ENCODE measurements at places on chromosomes 12 and 14.

DNA sequence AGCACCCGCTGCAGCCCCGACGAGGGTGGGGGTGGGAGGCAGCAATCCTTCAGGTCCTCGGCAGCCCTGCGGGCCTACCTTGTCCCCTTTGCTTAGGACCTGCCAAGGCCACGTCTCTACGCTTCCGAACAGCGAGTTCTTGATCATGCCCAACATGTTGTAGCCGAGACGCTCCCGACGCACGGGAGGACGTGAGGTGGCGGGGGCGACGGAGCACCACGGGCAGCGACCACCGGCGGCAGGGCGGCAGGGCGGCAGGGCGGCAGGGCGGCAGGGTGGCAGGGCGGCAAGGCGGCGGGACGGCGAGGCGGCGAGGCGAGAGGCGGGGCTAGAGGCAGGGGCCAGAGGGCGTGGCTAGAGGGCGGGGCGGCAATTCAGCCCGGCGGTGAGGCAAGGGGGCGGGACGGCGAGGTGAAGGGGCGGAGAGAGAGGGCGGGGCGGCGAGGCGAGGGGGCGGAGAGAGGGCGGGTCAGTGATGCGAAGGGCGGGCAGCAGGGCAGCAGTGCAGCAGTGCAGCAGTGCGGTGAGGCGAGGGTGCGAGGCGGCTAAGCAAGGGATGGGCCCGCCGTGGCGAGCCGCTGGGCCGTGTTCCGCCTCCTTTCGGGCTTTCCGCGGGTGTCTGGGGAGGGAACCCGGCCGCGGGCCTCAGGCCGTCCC lies at the start of gene HEBP1:
Gene HEBP1, minus strand, starts transcription at position 307 of the 657 bp plus-strand sequence. Its CDS starts 151 bp downstream, at position 156.
- DNase-seq, result peak; percentile 91

- DNase-seq, result no peak
Observed at GRCh38 chr12:45418520-45418919, 202.6 kb downstream of the ANO6 start.

DNA sequence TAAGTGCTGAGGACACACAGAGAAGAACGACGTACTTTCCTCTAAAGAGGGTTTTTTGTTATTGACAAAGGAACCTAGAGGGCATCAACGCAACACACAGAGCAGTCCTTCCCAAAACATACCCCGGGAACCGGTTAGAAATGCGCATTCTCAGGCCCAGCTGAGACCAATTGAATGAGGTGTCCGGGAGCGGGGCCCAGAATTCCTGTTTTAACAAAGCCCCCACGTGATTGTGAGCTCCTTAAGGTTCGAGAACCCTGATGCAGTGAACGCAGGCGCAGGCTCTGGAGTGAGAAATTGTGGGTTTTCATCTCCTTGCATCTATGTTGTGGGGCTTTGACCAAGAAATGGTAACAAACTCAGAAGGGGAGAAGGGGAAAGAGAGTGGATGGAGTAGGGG lies 51.0 kb upstream of the TBX3 start:
- DNase-seq, result no peak

DNA sequence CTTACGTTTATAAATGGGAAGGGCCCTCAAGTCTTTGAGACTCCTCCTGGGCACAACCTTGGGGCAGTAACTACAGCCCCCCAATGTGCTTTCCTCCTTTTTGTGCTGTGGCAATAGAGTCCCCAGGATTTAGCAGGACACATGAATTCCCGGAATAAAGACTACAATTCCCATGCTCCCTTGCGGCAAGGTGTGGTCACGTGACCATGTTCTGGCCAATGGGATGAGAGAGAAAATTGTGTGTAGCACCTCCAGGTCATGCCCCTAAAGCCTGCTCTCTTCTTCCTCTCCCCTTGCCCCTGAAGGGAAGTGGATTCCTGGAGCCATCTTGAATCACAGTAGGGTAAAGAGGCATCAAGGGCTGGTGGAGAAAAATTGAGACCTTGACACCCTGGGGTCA lies 295.1 kb upstream of the SFSWAP start:
- no peak for DNase-seq

DNA sequence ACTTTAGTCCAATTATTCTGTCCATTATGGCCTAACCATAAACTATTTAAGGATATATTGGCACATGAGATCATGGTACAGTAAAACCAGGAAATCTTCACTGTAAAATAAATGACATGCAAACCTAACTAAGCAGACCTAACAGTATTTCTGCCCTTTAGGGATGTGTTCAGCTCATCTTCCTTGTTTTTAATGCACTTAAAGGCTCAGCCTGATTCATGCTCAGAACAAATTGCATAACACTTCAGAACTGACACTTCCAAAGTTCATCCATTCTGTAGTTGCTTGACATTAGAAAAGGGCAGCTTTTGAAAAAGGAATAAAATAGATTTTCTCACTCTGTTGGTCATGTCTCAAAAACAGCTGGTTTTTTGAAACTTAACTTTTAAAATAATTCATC lies 708.5 kb downstream of the C12orf50 start:
- no peak for DNase-seq

GRCh38 chr14:50007123-50007903 lies 109.1 kb downstream of the VCPKMT start:
- no peak for DNase-seq

- no peak for DNase-seq
Observed at GRCh38 chr12:26746121-26746714, 86.8 kb downstream of the ITPR2 start.

DNA sequence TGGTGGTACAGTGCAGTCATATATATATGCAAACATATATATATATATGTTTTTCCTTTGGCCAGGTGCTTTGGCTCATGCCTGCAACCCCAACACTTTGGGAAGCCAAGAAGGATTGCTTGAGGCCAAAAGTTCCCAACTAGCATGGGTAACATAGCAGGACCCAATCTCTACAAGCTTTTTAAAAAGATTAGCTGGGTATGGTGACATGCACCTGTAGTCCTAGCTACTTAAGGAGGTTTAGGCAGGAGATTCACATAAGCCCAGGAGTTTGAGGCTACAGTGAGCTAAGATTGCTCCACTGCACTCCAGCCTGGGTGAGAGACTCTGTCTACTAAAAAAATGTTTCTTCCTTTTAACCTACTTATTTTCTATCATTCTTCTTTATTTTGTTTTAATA lies 10.2 kb downstream of the PZP start:
- no peak for DNase-seq

DNA sequence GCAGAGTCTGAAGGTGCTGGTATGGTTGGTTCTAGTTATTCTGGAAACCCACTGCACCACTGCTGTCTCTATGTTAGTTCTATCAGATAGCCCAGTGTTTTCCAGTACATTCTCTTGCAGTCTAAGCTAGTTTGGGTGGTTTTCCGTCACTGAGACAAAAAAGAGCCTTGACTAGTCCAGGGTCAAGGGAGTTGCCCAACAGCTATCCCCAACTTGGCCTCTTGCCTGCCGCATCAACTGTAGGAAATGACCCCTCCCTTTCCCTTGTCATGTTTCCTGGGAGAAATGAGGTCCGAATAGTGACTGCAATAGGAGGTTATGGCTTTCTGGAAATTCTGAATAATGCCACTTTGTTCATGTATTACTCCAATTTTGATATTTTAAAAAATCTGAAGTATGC lies 160.4 kb downstream of the EFCAB11 start:
- no peak for DNase-seq

DNA sequence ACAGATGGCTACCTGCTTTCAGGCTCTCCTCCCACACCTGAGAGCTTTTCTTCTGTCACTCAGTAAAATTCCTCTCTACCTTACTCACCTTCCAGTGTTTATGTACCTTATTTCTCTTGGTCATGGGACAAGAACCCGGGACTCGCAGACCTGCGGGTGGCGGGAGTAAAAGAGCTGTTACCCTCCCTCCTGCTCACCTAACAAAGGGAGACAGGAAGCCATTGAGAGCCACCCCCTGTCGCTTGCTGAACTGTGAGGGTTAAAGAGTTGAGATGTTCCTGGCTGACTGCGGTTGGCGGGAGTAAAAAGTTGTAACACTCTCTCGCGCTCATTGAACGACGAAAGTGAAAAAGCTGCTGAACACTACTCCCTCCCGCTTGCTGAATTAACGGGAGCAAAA lies 1935.1 kb upstream of the FLRT2 start:
- no peak for DNase-seq

DNA sequence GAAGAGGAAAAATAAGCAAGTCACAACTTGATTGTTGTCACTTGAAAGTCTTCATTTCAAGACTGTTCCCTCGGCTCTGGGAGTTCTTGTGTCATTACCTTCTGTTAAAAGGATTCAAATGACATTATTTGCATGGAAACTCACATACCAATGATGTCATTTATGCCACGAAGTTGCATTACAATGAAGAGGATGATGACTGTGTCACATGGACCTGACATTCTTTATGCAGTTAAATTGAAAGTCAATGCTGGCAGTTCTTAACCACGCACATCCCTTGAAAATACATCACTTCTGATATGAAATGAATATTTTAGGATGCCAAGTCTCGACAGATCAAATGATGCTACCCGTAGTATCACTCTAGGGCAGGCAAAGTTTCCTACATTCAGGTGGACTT lies 1069.5 kb downstream of the VRK1 start:
- DNase-seq, result no peak

DNA sequence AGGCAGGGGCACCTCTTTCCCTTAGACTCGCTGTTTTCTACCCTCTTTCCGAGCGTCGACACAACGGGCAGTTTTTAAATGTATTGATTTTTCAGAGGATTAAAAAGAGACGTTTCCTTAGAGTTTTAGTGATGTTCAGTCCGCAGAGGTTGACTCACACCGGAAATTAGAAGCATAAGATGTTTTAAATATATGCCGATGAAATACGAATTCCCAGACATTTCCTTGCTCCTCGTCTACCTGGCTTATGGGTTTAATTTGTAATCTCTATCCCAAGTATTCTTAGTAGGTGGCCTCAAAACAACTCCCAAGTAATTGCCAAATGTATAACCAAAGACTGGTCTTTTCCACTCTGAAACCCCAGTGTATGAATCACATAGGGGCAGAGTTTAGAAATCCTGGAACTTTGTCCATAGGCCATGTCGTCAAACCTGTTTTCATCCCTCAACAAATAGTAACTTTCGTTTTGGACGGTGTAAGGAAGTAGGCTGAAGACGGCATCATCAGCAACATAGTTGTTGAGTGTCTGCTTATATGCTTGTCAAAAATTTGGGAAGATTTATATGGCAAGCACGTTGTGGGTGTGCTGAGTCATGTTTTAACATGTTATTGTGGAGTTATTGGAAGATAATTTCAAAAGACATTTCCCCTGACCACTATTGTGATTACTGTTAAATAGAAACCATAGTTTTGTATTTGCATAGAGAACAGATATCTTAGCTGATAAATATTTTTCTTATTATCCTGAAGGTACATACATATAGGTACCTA lies 824 bp downstream of the TBK1 start:
- DNase-seq, result no peak

GRCh38 chr12:45785315-45785714 lies 55.8 kb downstream of the ARID2 start:
- no peak for DNase-seq

DNA sequence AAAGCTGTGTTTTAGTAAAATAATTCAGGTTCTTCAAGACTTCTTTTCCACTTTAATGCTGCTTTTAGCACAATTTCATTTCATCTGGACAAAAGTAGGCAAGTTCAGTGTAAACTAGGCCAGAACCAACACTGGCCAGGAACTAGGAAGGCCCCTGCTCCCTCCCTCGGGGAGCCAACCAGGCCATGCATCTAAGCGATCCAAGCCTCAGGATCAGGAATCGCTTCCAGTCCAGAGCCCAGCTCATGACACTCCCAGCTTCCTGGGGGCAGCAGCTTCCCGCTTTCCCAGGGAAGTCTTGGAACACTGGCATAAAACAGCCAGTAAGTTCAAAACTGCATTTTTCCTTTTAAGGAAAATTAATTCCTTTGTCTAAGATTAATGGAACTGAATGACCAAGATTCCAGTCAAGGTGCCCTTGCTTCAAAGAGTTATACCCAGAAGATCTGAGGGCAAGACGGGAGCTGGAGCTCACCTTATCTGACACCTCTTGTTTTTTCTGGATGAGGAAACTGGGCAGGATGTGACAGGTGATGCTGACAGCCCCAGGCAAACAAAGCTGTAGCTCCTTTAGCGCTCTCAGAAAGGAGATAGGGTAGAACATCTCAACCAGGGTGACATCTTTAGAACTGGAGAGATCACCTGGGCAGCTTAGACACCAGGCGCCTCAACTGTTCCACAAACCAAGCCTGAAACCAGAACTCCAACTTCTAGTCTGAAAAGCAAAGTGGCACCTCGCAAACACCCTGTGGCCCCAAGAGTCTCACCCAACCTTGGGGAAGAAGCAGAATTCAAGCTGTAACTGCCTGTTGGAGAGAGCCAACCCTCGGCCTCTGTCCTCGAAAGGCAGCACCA lies 61.4 kb upstream of the PNMA1 start:
- DNase-seq, result no peak

DNA sequence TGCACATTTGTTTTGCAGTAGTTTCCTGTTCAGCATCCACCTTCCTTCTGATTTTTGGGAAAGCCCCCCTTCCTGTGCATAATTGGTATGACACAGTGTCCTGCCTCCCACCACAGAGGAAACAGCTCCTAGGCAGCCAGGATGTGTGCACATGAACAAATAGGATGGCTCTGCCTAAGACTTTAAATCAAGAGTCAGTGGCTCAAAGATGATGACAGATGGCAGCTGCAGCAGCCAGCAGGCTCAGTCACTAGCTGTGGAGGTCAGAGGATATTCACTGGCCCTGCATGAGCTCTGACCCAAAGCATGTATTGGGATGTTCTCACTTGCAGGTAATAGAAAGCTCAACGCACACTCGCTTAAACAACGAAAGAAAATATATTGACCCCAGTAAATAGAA lies 90.3 kb downstream of the KCNK10 start:
- DNase-seq, result no peak

DNA sequence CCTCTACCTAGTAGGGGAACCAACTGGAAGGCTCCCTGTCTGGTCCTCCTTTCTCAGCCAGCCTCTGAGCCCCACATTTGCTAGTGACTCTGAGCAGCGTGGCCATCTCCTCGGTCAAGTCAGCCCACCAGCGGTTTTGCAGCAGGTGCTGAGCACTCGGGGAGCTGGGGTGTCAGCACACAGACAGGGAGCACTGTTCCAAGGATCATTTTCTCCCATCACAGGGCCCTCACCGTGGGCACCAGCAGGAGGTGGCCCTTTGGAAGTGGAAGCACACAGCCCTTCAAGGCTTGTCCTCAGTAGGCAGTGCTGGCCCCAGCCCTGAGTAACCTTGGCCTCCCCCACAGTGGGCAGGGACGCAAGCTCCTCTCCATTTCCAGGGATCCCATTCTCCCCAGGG lies 24.1 kb upstream of the EML1 start:
- no peak for DNase-seq

GRCh38 chr12:1848146-1848545 lies 27.8 kb downstream of the LRTM2 start:
- DNase-seq, result no peak

DNA sequence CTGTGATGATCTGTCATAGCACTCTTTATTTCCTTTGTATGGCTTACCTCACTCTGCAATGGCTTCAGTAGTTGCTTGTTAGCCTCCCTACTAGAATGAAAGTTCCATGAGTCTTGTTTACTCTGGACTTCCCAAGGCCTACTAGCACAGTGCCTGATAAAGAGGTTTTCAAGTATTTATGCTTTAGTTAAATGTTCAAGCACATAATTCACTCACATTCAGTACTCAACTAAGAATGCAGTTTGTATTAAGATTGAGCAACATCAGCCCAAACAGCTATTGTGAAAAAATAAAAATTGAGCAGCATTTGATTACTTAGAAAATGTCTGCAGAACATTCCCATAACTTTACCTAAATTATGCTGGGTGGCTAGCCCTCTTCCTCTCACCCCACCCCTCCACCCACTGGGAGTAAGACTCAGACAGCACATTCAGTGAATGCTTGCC lies 158.9 kb upstream of the AMIGO2 start:
- DNase-seq, result no peak

- no peak for DNase-seq
Observed at GRCh38 chr14:55477680-55478079, 37.3 kb upstream of the TBPL2 start.

GRCh38 chr14:22630486-22630885 lies 13.7 kb downstream of the OR6J1 start:
- DNase-seq, result no peak

All from stimulated activated CD4-positive, alpha-beta T cell treated with anti-CD3 and anti-CD28 coated beads, Interleukin-1b, Interleukin-23, amount 100 ng/mL, for 1 hour (primary cell).